ENCODE measurements at places on chromosomes 7 and 10. TPM values are rescaled to one million over a fixed set of nuclear protein-coding genes. Genes with fewer than 3 reads are reported as not detected.

- no peak for DNase-seq
These were observed 406 bp downstream of the PRLHR start for GRCh38 chr10:118595064-118595420.

MUC3A gene
- not detected for total RNA-seq

- peak; percentile 45 for DNase-seq
These were observed 233.7 kb downstream of the PTPRN2 start for GRCh38 chr7:158353606-158354570.

GRCh38 chr7:135349746-135350145 lies 116.1 kb downstream of the STRA8 start:
- DNase-seq = no peak

GRCh38 chr7:117401293-117402002 lies 25.8 kb downstream of the ASZ1 start:
- peak; percentile 29 for DNase-seq

GRCh38 chr7:157568106-157568769 lies 231.4 kb downstream of the DNAJB6 start:
- no peak for DNase-seq

DNA sequence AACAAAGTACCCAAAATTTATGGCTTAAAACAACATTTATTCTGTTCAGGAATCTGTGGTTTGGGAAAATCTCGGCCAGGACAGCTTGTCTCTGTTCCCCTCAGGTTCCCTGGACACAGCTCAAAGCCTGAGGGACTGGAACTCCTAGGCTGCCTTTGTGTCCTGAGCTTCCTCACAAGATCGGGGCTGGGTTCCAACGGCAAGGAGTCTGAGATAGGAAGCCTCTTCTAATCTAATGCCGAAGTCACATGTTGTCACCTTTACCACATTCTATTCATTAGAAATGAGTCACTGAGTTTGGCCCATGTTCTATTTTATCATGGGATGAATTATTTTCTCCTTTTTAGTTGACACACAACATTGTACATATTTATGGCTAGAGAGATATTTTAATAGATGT lies 80.5 kb downstream of the ANKRD26 start:
- DNase-seq = no peak

DNA sequence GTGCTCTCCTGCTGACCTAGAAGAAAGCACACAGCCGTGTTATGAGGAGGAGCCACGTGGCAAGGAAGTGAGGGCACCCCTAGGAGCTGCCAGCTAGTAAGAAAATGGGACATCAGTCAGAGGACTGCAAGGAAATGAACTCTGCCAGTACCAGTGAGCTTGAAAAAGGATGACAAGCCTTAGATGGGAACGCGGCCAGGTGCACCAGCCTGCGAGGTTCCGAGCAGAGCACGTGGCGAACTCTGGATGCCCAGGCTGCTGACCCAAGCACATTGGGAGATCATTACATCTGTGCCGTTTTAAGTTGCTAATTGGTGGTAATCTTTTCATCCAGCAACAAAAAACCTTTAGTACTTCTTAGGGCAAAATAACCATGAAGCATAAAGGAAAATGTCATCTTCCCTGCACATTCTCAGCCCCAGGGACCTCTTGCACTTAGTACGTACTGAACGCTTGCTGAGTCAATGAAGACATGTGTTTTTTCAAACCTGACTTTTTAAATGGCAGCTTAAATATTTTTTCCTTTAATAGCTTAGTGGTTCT lies 69.4 kb downstream of the AMZ1 start:
- DNase-seq = no peak

- DNase-seq = no peak
These were observed 245.8 kb downstream of the FRMD4A start for GRCh38 chr10:14084875-14085274.

ORAI2 gene
- total RNA-seq = 25.6 TPM

- peak; percentile 22 for DNase-seq
These were observed 485.1 kb upstream of the KLF6 start for GRCh38 chr10:4270116-4270515.

- DNase-seq = no peak
These were observed 41.1 kb downstream of the WIPI2 start for GRCh38 chr7:5231116-5231515.

LGI1 gene
- total RNA-seq = not detected

DNA sequence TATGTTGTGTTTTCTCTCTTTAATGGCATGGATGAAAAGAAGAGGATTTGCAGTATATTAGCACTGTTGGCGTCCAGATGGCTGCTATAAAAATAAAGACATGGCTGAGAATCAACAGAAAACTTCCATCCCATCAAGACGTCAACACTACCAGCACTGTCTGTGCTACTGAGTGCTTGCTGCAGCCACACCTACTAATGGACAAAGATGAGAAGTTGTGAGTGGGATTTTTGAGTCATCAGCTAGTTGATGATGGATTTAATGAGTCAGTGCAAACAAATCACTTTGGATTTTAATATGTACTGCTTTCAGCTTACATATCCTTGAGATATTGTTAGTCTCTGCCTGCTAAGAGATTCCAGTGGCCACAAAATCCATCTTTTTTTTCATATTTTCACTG lies 631.0 kb upstream of the ANKRD30A start:
- no peak for DNase-seq

RELN gene
- total RNA-seq = 59.0 TPM

DNA sequence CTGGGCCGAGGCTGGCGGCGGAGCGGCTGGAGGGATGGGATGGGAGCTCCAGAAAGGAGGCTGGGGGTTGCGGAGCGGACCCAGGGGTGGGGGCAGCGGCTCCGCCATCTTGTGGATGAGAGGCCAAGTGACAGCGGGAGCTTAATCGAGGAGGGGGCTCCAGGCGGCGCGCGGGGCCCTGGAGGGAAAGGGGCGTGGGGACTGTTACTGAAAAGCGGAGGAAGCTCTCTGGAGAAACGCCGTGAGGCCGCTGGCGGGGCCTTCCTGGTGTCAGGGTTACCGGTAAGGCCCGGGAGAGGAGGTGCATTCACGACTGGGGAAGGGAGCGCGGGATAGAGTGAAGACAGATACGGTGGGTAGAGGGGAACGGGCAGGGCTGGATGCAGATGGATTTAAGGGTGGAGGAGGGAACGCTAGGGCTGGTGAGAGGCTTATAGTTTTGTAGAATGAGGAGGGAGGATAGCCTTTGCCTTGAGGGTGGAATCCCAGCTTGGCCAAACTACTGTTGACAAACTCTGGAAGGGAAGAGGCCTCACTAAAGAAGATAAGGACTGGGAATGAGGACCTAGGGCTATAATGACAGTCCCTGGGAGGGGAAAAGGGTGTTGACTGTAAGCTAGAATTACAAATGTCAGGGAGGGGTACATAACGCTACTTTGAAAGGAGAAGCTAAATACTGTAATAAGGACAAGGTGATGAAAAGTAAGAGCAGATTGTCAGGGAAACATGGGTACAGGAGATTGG lies 535 bp downstream of the BTRC start:
- peak; percentile 68 for DNase-seq

GRCh38 chr7:117096330-117096729 lies 143.0 kb downstream of the ST7 start:
- no peak for DNase-seq

TEX47 gene
- total RNA-seq = not detected

NKX1-2 gene
- 0.56 TPM for total RNA-seq

DNA sequence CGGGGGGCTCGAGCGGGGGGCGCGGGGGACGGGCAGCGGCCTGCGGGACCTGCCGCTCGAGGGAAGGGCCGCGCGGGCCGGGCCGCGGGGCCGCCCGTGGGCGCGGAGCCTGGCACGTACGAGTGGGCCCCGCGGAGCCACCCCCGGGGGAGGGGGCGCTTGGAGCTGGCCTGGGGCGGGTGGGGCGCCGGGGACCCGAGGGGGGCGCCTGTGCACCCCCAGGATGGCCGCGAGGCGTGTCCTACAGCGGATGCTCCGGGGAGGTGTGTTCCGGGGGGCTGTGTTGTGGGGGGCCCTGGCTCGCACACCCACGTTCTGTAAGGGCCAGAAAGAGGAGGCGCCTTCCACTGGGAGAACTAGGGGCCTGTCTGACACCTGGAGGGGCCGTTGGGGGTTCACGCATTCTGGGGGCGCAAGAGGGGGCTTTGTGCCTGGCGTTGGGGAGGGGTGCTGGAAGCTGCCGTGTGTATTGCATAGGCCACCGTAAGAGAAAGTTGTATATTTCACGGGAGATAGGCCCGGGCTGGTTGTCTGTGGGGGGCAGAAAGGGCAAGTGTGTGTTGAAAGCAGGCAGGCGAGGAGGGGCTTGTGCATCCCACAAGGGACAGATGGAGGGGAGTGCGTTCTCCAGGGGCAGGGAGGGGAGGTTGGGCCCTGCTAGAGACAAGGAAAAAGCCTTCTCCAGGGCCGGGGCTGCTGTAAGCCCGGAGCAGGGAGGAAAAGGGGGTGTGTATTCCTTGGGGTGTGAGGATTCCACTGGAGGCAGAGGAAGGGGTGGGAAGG lies 663 bp downstream of the VPS37D start:
- DNase-seq = peak; percentile 55

DNA sequence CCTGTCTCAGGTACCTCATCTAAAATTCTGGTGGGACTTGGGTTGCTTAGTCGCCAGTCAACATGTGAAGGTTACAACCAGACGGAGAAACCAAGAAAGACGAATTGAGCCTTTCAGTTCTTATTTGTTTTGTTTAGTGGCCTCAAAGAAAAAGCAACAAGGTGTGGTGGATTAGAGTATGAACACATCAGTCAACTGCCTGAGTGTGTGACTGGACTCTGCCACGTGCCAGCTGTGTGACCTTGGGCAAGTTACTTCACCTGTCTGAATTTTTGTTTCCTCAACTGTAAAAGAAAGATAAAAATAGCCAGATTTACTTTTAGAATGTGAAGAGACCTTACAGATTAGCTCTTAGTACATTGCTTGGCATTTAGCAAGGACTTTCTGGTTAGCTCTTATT lies 259.2 kb downstream of the CREB5 start:
- DNase-seq = no peak

PRSS2 gene
- total RNA-seq = not detected

DNA sequence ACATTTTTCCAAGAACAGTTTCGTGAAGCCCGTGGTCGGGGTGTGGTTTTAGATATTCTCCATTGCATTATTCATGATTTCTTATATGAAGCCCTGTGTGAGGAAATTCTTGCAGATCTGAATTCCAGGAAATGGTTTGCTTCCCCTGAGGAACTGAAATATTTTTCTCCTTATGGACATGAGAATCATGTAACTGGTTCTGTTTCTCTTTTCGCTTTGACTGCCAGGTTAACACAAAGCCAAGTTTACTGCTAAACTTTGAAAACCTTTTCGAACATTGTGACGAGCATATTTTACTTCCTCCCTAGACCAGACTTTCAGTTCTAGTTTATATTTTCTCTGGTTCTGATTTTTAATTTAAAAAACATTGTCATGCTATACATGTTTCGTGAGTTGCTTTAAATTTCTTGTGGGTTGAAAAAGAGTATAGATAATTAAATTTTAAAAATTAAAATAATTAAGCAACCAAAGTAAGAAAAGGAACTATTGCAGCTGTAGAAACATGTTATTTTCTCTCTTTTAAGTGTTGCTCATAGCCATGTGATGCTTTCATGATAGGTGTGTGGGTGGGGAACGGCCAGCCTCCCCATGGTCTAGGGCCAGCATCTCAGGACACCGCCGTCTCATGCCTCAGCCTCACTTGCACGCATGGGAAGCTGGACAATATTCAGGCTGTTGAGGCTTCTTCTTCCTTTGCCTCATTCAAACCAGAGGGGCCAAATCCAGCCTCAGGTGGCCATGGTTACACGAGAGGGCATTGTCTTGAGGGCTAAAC lies 97.1 kb downstream of the CREB5 start:
- DNase-seq = no peak

DNA sequence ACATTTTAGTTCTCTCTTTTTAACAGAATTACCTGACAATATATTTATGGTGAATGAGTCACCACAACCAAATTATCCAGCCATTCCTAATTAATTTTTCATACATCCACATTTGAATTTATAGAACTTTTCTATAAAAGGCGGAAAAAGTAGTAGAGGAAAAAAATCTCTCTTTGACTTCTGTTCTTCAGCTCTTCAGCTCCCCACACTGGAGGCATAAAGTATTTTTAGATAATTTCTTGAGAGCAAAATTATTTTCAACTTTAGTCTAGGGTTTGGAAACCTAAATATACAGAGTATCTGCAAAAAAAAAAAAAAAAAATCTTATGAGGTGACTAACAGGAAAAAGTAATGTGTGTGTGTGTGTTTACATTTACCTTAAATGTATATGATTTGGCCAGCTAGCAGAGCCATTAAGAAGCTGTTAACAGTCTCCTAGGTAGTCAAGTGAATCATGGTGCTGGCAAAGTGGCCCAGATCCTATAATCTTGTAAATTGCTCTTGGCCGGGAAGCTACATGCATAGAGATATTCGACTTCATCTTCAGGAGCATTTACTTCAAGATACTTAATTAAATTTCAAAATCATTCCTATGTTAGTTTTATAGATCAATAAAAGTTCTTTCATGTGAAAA lies 383.1 kb upstream of the STEAP1 start:
- DNase-seq = no peak

DNA sequence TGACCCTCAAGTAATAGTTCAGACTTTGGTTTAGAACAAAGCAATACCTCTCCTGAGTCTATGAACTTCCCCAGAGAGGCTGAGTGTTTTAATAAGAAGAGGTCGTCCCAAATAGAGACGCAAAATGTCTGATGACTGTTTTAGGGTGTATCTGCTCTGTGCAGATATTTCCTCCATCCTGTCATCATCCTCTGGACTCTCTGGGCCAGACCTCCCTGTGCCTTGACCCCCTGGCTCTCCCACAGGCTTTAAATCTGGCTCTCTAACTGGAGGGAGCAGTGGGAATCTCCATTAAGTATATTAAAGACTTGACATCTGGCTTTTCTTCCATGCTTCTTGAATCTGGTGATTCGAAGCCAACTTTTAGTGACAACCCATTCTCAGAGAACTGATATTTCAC lies 633.3 kb downstream of the INHBA start:
- no peak for DNase-seq

DNA sequence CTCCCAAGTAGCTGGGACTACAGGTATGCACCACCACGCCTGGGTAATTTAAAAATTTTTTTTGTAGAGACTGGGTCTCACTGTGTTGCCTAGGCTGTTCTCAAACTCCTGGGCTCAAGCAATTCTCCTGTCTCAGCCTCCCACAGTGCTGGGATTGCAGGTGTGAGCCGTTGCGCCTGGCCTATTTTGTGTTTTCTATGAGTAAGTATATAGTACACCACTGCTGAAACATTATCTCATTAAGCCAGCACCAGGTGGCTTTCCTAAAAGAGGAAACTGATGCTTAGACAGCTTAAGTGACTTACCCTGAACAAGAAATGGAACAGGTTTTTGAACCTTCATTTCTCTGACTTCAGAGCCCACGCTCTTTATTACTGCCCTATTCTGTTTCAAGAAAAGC lies 7.8 kb upstream of the PTPN12 start:
- no peak for DNase-seq

SYT15 gene
- 0.08 TPM for total RNA-seq

FOXP2 gene
- 52.7 TPM for total RNA-seq

- no peak for DNase-seq
These were observed 109.8 kb upstream of the AGR3 start for GRCh38 chr7:16991551-16991950.

DNA sequence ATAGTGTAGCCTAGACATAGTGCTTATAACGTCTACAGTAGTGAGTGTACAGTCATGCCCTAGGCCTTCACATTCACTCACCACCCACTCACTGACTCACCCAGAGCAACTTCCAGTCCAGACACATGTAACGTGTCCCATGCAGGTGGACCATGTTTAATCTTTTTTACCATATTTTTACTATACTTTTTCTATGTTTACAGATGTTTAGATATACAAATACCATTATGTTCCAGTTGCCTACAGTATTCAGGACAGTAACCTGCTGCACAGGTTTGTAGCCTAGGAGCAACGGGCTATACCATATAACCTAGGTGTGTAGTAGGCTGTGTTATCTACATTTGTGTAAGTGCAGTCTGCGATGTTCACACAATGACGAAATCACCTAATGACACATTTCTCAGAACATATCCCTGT lies 11.0 kb downstream of the MPP7 start:
- no peak for DNase-seq

ADARB2 gene
- 0.10 TPM for total RNA-seq
